ENCODE measurements at places on chromosomes 4 and X. TPM values are rescaled to one million over a fixed set of nuclear protein-coding genes. Genes with fewer than 3 reads are reported as not detected.

MBTPS2 gene
- 1.2 TPM for total RNA-seq

CLTRN gene
- not detected for total RNA-seq

- peak; percentile 91 for DNase-seq
Observed at GRCh38 chr4:145619639-145619996, 433 bp downstream of the MMAA start.

DNA sequence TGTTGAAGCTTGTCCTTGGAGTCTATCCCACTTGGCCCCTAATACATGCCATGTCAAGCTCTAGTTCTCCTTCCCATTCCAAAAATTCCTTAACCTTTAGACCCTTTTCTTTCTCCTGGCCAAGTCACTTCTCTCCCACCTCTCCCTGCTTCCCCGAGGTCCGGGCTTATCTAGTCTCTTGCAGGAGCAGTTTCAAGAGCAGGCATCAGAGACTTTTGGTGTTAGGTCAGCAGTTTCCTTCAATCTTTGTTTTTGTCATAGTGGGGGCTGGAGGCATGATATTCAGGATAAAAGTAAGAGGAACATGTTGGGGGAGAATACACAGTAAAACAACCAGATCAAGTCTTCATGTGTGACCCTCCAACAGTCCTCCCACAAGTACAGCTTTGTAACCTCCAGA is 11.5 kb upstream of the IDS start:
- no peak for DNase-seq

GRCh38 chr4:15100994-15101695 is 98.9 kb downstream of the CPEB2 start:
- no peak for DNase-seq

All from stomach (tissue), 19 donors.